AG09319 (cell line): ENCODE measurements at places on chromosomes 1 and 21.
A peak's percentile ranks its signal among the peaks of the same experiment; 100 is the strongest.

GRCh38 chr1:37945743-37946702 is 830 bp downstream of the INPP5B start:
- peak; percentile 90 for DNase-seq

- no peak for DNase-seq
Measured at GRCh38 chr1:19689085-19689757, 24.5 kb downstream of the HTR6 start.

DNA sequence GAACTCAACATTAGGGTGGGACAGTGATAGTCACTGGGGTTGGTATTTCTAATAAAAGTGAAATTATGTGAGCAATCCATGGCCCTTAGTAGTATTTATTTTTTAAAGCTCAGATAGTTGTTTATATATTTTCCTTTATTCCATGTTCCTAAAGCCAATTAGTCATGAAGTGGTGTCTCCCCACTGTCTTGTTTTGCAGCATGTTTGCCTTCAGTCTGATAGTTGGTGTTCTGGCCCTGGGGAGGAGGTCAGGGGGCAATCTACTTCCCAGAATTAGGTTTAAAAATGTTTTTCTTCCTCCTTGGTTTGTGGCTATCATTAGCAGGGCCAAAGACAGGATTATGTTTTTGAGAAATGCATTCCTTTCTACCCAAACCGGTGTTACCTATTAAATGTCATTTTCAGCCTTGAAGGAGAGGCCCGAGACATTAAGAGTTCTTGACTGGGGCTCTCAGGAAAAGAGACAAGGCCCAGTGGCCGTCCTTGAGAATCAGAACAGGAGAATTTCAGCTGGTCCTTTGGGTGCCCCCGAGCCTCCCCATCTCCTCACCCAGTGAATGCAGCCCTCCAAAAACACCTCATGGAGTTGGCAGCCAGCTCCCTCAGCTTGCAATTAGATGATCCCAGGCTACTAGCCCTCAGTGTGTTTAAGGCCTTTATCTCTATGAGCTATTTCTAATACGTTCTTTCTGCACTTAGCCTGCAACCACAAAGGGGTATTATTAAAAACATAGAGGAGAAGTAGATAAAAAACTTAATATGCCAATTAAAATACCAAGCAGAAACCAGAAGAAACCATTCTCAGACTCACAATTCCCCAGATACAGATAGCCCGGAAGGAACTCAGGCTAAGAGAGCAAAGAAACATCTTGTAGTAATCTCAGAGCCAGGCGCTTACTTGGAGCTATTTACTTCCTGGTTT is 71.3 kb upstream of the NGF start:
- DNase-seq, result no peak

DNA sequence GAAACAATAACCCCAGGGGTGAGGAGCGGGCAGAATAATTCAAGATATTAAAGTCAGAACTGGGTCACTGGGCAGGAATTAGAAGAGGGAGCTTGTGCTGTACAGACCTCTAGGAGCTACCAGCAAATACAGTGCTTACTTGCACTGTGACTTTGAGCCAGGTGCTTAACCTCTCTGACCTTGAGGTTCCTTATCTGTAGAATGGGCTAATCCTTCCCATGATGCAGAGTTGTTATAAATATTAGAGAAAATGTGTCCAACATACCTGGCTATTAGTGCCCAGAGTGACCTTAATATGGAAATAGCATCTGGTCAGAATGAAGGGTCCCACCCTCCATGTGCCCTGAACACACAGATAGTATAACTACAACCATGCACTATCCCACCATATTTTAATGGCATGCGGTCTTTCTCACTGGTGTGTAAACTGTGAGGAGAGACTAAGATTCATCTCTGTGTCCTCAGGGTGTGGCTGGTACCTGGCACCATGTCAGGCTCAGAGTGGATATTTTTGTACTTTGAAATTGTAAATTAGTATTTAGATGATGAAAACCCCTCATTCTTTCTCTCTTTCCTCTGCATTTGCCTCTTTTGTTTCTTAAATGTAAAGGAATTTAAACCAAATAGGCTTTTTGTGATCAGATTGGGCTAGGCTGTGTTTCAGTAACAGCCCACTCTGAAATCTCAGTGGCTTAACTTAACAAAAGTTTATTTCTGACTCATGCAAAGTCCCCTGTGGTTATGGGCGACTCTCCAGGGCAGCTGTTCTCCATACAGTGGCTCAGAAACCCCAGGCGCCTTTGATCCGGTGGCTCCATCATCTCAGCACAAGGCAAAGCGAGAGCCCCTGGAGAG is 60.0 kb upstream of the ROR1 start:
- DNase-seq, result peak; percentile 50

GRCh38 chr1:210434223-210434622 is 105.5 kb downstream of the HHAT start:
- DNase-seq, result no peak

DNA sequence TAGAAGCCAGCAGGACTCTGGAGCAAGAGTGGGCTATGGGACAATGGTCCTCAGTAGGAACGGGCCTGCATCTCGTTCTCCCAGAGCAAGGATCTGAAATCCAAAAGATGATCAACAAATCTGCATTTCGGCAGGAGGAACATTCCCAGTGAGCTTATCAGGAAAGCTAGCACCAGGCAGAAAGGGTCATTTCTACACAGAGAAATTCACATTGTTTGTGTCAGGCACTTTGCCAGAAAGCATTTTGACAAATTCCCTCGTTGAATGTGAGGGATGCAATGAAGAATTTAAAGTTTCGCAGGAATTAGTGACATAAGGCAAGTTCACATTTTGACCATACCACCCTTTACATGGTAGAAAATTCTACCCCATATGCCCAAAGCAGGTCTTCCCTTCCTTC is 31.6 kb upstream of the ETS2 start:
- DNase-seq, result no peak

DNA sequence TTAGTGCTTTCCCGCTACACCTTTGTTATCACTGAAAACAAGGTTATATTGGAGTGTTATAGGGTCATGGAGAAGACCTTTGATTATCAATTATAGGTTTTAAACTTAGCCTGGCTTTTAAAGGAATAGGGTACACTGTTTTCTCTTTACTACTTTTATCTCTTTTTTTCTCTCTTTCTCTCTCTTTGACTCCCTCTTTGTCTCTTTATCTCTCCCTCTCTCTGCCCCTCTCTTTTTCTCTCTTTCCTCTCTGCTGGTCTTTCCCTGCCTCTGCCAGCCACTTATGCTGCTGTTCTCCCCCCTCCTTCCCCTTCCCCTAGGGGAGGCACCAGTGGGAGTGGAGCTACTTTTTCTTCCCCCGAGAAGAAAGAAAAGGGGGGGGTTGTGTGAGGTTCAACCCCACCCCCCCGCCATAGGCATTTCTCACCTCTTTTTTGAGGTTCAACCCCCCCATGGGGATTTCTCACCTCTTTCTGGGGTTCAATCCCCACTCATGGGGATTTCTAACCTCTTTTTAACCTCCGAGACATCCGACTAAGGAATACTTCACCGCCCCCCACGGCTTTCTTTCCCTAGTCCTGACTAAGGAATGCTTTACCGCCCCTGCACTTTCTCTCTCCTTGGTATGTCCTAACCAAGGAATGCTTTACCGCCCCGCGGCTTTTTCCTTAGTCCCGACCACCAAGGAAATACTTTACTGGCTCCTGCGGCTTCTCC is 17.2 kb upstream of the ZBTB8B start:
- DNase-seq, result no peak

DNA sequence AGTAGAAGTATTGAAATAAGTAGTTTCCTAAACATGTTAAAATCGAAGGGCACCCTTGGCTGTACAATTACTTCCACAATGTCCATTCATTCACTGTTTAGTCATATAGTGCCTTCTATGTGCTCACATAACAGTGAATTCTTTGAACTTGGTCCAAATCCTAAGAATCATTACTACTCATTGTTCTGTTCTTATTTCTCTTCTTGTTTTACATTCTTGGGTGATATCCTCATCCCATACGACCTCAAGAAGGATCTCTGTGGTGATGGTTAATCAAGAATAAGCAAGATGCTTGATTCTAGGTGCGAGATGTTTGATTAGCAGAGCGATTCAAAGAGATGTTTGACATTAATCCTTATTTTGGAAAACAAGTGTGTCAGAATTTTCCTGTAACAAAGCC is 667.4 kb upstream of the ZP4 start:
- DNase-seq, result no peak

DNA sequence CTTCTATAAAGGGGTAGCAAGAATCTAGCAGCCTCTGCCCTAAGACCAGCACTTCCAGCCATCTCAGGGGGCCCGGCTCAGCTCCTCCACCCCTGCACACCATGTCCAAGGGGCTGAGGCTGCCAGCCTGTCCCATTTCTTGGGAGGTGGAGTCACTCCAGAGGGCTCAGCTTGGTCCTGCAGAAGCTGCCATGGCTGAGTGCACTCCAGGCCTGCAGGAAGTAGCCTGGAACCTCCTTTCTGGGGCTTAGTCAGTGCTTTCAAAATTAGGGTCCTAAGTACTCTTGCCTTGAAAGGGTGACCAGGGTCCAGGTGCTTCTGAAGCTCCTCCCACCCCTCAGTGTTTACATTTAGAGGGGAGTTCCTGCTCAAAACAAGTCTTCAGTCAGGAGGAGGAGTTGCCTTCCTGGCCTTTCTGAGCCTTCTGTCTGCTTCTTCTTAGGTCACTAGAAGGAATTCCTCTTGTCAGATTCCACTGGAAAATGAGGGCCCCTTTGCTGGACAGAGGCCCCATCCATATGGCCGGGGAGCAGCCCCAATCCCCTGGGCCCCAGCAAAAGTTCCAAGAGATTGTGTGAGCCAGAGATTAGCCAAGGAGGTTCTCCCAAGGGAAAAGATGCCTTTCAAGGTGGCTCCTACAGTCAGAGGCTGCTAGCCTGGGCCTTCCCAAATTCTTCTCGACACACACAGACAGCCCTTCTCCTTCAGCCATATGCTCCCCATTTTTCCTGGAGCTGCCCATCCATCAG is 128.1 kb upstream of the VAMP3 start:
- DNase-seq, result no peak

DNA sequence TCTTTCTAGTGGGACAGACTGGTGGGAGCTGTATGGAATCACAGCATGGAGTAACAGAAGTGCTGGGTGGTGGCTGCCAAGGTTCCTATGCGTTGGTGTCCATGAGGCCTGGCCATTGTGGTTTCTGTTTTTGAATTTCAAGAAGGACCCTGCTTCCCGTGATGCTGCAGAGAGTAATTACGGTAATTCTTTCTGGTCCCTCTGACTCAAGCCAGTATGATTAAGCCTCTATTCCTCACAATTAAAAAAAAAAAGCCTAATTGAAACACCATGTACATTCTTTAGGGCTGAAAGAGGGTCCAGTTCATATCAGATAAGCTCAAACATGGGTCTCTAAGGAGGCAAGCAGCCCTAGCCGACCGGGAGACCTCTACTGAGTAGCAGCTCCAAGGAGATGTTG is 10.5 kb upstream of the C1orf21 start:
- DNase-seq, result no peak

DNA sequence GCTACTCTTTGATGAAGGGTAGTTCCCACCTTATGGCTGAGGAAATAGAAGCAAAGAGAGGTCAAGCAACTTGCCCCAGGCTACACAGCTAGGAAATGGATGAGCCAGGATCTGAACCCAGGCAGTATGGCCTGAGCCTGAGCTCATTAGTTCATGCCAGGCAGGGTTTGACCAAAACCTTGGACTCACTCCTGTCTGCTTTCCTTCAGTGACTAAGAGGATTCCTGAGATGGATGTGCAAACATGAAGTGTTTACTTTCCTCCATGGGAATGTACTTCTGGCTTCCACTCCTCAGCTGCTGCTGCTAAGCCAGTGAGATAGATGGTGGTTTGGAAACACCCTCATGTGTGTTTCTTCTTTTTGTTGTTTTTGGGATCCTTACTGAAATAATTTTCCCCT is 35.1 kb upstream of the ERRFI1 start:
- DNase-seq, result peak; percentile 90

DNA sequence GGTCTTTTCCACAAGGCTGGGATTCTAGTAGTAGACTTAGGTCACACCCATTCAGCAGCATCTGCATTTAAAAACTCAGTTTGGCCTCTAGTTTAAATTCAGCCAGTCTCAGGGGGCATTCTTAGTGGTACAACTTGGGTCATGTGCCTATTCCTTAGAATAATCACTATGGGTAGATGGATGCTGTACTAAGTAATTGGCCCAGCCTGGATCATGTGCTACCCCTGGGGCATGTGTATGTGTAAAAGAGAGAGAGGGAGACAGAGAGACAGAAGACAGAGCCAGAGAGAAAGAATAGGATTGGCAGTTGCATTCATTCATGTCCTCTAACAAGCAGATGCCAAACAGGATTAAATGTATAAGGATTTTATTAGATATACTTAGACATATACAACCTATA is 13.6 kb upstream of the SYT14 start:
- DNase-seq, result no peak

DNA sequence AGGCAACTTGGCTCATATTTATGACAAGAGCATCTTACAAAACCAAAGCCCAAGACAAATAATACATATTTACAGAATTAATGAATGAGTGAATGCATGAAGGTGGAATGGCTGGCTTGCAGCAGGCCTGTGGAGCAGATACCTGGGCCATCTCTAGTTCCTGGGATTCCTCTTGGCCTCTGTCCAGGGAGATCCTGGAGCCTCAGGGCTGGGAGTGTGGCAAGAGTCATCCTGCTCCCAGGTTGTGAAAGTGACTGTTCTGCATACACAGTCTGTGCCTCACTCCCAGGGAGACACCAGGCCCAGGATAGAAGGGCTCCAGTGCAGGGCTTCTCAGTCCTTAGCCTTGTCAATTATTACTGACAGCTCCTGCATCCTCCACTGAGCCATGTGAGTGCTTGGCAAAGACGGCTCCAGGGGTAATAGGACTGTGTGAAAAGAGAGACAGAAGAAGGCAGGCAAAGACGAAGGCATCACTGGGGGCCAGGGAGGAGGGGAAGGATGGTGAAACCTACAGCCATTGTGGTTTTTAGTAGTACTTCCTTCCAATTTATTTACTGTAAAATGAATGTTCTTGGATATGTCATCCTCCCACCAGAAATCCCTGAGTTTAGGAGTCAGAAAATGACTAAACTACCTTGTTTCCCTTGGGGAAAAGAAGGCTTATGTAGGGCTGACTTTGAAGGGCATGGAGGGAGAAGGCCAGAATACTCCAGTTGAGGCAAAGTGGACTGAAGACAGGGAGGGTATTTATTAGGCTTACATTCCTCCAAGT is 14.3 kb upstream of the KPRP start:
- DNase-seq, result no peak

DNA sequence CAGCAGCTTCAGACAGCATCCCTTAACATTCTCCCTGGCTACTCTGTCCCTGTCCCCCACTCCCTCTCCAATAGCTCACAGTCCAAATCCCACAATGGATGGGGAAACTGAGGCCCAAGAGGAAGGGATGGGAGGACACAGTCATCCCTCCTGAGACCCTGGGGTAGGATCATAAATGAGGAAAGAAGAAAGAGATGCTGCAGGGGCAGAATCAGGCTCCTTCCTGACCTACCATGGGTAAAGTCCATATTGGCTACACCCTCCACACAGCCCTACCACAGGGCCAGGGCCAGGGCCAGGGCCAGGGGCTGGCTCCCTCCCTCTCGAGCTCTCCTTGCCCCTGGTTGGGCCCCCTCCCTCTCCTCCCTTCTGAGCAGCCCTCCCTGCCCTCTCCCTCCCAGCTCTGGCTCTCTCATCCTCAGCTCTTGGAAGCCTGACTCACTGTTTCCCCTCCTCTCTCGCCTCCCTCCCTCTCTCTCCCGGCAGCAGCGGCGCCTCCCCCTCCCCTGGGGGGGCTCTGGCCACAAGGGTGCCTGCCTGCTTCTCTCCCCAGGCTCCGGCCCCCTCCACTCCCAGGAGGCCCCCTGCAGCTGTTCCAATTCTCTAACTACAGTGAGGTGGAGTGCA is 4.9 kb downstream of the AHDC1 start:
- no peak for DNase-seq

GRCh38 chr1:19739628-19740027 is 60.1 kb downstream of the TMCO4 start:
- no peak for DNase-seq
